Cortex of kidney (tissue), 1 donor: ENCODE measurements at places on chromosomes 16 and 17.

DNA sequence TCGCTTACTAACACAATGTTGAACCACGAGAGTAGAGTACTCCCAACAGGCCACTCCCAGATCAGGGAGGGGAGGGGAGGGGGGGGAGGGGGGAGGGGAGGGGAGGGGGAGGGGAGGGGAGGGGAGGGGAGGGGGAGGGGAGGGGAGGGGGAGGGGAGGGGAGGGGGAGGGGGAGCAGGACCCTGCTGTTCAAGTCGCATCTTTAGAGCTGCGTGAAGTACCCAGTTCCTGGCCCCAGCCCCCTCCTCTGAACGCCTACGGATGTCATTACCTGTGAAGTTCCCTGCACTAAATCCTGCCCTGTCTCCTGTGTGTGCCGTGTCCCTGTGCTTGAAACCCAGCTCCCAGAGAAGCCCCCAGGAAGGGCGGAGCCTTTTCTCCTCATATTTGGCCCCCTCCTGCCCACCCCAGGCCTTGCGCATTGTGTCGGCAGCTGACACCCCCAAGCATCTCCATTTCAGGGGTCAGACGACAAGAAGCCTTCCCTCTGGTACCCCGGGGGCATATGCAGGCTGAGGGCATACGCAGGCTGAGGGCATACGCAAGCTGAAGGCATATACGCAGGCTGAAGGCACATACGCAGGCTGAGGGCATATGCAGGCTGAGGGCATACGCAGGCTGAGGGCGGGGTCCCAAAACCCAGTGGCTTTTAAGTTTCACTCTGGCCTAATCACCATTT lies 330.2 kb downstream of the C16orf95 start:
- DNase-seq, result no peak

- DNase-seq, result no peak
These were observed 71.5 kb upstream of the NKD1 start for GRCh38 chr16:50476486-50477255.

DNA sequence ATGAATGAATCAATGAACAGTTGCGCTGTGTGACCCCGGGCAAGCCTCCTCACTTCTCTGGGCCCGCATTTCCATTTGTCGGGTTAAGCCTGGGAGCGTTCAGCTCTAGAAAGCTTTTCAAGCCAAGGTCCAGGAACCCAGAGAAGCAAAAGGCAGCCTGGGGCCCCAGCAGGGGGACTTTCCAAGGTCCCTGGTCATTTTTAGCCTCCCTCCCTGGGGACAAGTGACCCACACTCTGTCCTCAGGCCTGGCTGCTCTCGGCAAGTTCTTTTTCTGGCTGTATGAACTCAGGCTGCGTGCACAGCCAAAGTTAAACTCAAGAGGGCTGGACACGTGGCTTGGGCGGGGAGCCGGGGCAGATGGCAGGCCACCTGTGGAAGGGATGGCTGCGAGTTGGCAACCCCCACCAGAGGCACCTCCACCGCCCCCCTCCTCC lies 41.4 kb upstream of the CIBAR2 start:
- DNase-seq, result no peak

- DNase-seq, result no peak
These were observed 2.1 kb downstream of the ACD start for GRCh38 chr16:67657751-67658518.

- DNase-seq, result no peak
These were observed 21.5 kb downstream of the DCAF7 start for GRCh38 chr17:63571632-63572310.

DNA sequence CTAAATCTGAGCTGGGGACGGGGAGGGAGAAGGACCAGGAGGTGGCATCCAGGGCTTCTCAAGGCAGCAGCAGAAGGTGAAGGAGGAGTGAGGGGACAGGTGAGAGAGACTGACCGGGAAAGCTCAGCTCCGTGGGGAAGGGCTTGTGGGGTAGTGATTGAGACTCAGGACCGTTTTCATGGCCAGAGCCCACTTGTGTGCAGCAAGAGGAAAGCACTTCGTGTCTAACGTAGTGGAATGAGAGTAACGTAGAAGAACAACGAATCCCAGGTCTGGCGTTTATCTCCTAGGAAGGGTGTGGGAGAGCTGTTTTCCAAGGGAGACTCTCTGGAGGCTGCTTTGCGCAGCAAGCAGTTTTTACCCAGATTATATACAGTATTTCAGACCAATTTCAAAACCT lies 1.3 kb upstream of the CDH3 start:
- no peak for DNase-seq

- DNase-seq, result no peak
These were observed at the start of gene PLCD3 for GRCh38 chr17:45132320-45132571. Gene PLCD3 (minus strand): TSS chr17:45132515. CDS start chr17:45132410, 105 bp downstream.

GRCh38 chr17:50381920-50382319 lies 8.9 kb downstream of the EME1 start:
- no peak for DNase-seq

DNA sequence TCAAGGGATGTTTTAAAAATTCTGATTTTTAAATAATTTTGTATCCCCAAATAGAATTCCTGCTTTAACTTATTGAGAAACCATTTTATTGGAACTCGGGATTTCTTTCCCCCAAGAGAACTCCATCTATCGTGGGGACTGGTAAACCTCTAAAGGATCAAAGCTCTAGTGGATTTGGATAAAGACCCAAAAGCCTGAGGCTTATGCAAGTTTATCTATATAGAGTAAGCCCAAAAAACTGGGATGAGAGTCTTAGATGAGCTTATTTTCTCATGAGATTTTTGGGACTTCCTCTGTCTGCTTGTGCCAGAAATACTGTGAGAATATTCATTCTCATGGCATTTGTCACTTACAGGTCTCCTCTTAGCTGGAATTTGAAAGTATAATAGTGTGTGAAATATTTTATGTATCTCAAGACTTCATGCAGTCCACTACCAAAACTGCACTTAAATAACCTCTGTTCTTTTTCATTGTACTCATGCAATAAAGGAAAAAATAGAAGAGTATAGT lies 333.1 kb downstream of the BCAS3 start:
- no peak for DNase-seq

DNA sequence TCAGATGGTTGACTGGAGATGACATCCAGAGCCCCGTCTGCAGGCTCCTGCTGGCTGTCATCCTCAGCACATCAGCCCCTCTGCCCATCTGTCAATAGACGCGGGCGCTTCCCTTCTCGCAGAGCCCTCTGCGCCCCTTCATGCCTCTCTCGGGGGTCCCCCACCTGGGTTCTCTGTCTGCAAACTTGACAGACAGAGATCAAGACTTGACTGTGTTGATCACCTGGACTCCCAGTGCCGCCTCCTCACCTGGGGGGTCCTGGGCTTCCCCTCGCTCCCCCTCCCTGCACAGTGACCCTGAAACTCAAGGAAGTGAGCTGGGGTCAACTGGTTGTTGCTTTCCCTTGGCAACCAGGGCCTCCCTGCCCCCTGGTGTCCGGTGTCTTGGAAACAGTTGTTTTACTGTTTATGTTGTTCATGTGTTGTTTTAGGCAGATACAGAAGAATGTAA lies 31.9 kb downstream of the RNF213 start:
- no peak for DNase-seq

DNA sequence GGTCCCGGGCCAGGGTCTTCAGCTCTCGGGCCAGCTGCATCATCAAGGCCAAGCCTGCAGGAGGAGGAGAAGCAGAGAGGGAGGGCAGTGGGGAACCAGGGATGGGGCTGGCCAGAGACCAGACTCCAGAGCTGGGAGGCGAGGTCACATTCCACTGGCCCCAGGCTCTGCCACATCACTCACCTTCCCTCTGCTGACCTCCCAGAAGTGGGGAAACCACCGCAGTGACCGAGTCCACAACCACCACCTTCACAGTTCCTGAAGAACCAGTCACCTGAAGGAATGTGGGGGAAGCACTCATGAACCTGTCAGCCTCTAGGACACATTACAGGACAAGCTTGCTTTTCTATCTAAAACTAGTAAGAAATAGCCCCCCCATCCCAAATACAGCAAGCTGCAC lies 16.4 kb downstream of the RAD51D start:
- no peak for DNase-seq

DNA sequence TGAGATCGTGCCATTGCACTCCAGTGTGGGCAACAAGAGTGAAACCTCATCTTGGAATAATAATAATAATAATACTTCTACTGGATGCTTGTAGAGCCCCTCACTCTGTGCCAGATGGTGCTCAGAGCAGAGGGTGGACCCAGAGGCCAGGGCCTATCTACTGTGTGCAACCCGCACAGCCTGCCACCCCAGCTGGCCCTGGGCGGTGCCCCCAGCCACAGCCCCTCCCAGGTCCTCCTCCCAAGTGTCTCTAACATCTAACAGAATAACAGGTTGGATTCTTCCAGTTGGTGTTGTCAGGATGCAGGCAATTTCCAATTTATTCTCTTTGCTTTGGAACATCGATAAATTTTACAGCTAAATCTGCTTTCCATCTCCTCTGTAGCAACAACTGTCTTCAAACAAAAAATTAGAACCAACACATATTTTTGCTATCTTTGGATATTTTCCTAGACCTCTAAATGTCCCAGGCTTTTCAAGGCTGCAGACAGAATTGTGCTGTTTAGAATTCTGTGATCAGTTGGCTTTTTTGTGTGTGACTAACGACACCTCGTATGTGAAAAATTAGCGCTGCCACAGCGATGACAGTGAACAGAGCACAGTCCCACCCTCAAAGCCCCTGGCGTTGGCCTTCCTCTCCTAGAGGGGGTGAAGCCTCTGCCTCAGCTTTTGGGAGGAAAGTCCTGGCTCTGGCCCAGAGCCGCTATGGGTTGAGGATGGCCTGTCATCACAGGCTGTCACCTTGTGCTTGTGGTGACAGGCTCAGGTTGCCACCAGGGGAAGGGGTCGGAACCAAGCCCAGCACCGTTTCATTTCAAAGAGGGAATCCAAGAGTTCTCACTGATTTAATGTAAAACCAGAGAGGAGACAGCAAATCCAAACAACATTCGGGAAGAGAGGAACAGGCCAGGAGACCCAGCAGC lies 7.6 kb upstream of the EVPL start:
- no peak for DNase-seq
